ENCODE measurements at places on chromosomes 7 and 10. TPM values are rescaled to one million over a fixed set of nuclear protein-coding genes. Genes with fewer than 3 reads are reported as not detected.

DNA sequence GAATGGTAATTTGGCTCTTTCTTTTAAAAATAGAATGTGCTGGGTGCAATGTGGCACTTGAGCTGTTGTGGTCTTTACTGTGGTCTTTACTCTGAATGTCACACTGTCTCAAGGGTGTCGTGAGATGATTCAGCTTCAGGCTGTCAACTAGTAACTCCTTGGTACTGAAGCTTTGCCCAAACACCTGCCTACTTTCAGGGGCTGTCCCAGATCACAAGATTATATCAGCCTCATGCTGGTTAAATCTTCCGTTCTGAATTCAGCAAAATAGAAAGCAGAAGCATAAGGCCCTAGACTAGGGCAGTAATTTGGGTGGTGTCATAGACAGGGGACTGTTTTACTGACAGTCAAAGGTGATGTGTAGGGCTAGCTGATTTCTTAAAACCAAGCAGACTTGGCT is 110.9 kb downstream of the BAMBI start:
- no peak for DNase-seq

DNA sequence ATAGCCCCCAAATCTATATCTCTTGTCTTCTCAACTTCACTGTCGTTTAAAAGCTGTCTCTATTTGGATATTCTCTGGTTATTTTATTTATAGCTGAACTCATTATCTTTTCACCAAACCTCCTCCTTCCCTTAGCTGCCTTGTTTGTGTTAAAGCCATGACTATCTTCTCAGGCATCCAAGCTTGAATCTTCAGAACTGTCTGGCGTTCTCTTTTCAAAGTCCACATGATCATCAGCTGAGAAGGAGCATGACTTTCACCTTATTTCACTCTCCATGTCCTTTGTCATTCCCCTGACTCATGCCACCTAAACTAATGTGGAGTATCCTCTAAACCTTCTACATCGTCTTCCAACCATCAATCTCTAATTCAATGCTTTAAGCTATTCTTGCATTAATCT is 5.7 kb upstream of the GLCCI1 start:
- no peak for DNase-seq

- peak; percentile 48 for DNase-seq
Measured at GRCh38 chr7:76262683-76263402, 39.6 kb upstream of the HSPB1 start.

DNA sequence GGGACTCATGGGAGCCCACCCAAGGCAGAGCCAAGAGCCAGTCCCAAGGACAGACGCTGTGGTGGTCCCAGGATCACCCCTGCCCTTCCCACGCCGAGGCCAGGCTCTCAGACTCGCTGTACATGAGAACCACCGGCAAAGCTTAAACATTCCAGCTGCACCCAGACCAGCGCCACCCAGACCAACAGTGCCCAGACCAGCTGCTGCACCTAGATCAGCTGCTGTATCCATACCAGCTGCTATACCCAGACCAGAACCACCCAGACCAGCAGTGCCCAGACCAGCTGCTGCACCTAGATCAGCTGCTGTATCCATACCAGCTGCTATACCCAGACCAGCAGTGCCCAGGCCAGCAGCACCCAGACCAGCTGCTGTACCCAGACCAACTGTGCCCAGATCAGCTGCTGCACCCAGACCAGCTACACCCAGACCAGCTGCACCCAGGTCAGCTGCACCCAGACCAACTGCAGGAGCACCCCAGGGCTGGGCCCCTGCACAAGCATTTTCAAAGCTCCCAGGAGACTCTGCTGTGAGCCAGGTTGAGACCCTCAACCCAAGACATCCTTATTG is 47.9 kb upstream of the CNPY1 start:
- DNase-seq = no peak

Gene PTF1A
- not detected for total RNA-seq

DNA sequence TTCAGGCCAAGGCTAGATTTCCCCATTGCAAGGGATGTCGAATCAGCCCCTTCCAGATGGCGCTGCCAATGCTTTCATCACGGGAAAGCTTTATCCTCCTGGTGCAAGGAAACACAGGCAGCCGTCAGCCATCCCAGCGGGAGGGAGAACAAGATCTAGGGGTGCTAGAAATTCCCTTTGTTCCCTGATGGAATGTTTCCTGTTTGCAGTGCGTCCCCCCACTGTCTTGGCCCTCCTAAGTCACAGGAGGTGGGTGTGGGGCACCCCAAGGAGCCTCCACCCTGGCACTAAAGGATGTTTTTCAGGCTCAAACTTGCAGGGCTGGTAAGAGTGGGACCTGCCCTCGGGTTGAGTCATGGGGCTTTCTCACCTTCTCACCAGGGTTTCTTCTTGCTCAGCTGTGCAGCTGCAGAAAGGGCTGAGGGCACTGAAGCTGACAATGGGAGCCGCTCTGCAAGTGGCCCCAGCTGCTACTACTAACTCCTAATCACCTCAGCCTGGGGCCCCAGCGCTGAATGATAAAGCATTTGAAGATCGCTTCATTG is 103.6 kb downstream of the PRPF18 start:
- no peak for DNase-seq

Gene TAS2R38
- total RNA-seq = not detected

Gene TLX1
- not detected for total RNA-seq
